Suprapubic skin (tissue), 4 donors: ENCODE measurements at places on chromosomes 5 and 9. TPM values are rescaled to one million over a fixed set of nuclear protein-coding genes. Genes with fewer than 3 reads are reported as not detected.

Gene INSL4
- total RNA-seq, result not detected

GRCh38 chr5:57163553-57164006, 10.3 kb upstream of the GPBP1 start:
- no peak for DNase-seq

Gene SVEP1
- total RNA-seq, result 7.6 TPM

Gene PLGRKT
- total RNA-seq, result 14.4 TPM

Gene PCSK5
- 5.2 TPM for total RNA-seq
